ENCODE measurements at places on chromosomes 3 and 15.

DNA sequence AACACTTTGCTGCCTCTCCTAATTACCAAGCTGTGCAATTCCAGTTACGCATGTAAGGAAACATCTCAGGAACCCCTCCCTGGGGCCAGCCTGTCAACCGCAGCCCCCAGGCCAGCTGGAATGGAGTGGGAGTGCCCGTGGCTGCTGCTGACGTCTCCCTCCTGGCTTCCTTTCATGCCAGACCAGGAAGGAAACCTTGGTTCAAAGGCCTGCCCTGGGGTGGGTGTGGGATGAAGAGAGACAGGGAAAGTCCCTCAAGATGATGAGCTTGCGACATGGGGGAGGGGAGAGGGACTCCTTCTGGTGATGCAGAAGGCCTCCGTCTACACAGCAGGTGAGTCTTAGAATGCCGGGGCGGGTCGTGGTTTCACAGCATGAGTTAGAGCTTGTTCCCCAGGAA lies 11.4 kb upstream of the CYP11A1 start:
- no peak for DNase-seq

DNA sequence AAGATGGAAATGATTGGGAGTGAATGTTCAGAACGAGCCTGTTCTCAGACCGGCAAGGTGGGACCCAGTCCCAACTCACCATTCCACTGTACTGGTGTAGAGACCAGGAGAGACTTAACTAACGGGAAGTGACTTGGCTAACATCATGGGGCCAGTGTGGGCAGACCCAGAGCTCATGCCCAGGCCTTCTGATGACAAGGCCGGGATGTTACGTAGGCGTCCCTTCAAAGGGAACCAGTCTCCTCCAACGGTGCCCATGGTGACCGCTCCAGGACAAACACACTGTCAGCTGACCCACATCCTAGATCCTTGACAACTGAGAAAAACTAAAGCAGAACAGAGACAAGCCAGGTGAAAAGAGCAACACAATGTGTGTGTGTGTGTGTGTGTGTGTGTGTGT lies 128.4 kb upstream of the HACD2 start:
- no peak for DNase-seq

GRCh38 chr3:161674402-161674801 lies 177.8 kb downstream of the OTOL1 start:
- DNase-seq: no peak

- no peak for DNase-seq
Observed at GRCh38 chr3:50520849-50521248, 17.4 kb upstream of the CACNA2D2 start.

Data from progenitor cell of endocrine pancreas (in vitro differentiated cells).